ENCODE measurements at places on chromosomes 1 and 21. TPM values are rescaled to one million over a fixed set of nuclear protein-coding genes. Genes with fewer than 3 reads are reported as not detected.

Gene LCE1C
- polyA plus RNA-seq: not detected

Gene FAM177B
- 0.02 TPM for polyA plus RNA-seq

Gene HSD11B1
- polyA plus RNA-seq: 0.41 TPM

Gene TINAGL1
- 20.0 TPM for polyA plus RNA-seq

Gene FAM229A
- 2.9 TPM for polyA plus RNA-seq

Gene OR6N1
- not detected for polyA plus RNA-seq

Gene CELA2B
- not detected for polyA plus RNA-seq

Gene S100B
- 11.6 TPM for polyA plus RNA-seq

Gene CELA3B
- polyA plus RNA-seq: 1.1 TPM

Gene NEK7
- 9.7 TPM for polyA plus RNA-seq

Gene FAM151A
- 0.24 TPM for polyA plus RNA-seq

Gene ITGB2
- polyA plus RNA-seq: 10.0 TPM

Gene AK4
- 24.0 TPM for polyA plus RNA-seq

Gene TBX15
- 0.02 TPM for polyA plus RNA-seq

Gene TAL1
- 0.82 TPM for polyA plus RNA-seq

Gene AMY1C
- polyA plus RNA-seq: 0.07 TPM

Gene DCST1
- polyA plus RNA-seq: 0.14 TPM

Gene AZIN2
- polyA plus RNA-seq: 0.72 TPM

Gene PBX1
- polyA plus RNA-seq: 8.1 TPM

Gene PROX1
- 0.18 TPM for polyA plus RNA-seq

Gene NAV1
- polyA plus RNA-seq: 3.9 TPM

Gene FLG2
- polyA plus RNA-seq: 0.10 TPM

Gene GIPC2
- 1.5 TPM for polyA plus RNA-seq

Gene GJA9
- polyA plus RNA-seq: 0.32 TPM

Gene A3GALT2
- 0.04 TPM for polyA plus RNA-seq

Gene KIF17
- 0.45 TPM for polyA plus RNA-seq

Gene GJA8
- not detected for polyA plus RNA-seq

Gene METTL18
- polyA plus RNA-seq: 5.7 TPM

Gene PTAFR
- 2.4 TPM for polyA plus RNA-seq

Gene B3GALT5
- polyA plus RNA-seq: 0.47 TPM

Gene CLK2
- 55.3 TPM for polyA plus RNA-seq

Gene SPAG17
- 14.2 TPM for polyA plus RNA-seq

Gene SLC16A4
- 0.58 TPM for polyA plus RNA-seq

Gene SPATA17
- polyA plus RNA-seq: 0.13 TPM

Gene LCE1A
- polyA plus RNA-seq: not detected

Gene LCE2A
- not detected for polyA plus RNA-seq

Gene IL22RA1
- polyA plus RNA-seq: 10.3 TPM

Gene AMY1B
- polyA plus RNA-seq: not detected

Gene AADACL3
- polyA plus RNA-seq: not detected

Gene TMEM82
- polyA plus RNA-seq: not detected

Gene BGLAP
- 0.41 TPM for polyA plus RNA-seq

Gene MAB21L3
- 7.8 TPM for polyA plus RNA-seq

Gene INSRR
- not detected for polyA plus RNA-seq

Gene CCDC28B
- 2.9 TPM for polyA plus RNA-seq

Gene FUCA1
- 10.2 TPM for polyA plus RNA-seq

Gene CLDN8
- 2.6 TPM for polyA plus RNA-seq

Gene ZC3H12A
- polyA plus RNA-seq: 25.3 TPM

Gene CNIH3
- 1.4 TPM for polyA plus RNA-seq

Gene FAM72B
- polyA plus RNA-seq: 2.2 TPM

Gene NBPF6
- polyA plus RNA-seq: not detected

Gene MCOLN2
- polyA plus RNA-seq: 1.4 TPM

Gene EPHA8
- polyA plus RNA-seq: 0.06 TPM

Gene DYRK3
- polyA plus RNA-seq: 0.77 TPM

Gene OR10R2
- polyA plus RNA-seq: not detected

Gene SLC22A15
- polyA plus RNA-seq: 3.1 TPM

Gene G0S2
- 10.5 TPM for polyA plus RNA-seq

Measured in esophagus (tissue), 2 donors.